ENCODE measurements at places on chromosomes 6 and 20.

- DNase-seq, result no peak
Observed at GRCh38 chr6:159655409-159655988, 37.5 kb downstream of the SOD2 start.

DNA sequence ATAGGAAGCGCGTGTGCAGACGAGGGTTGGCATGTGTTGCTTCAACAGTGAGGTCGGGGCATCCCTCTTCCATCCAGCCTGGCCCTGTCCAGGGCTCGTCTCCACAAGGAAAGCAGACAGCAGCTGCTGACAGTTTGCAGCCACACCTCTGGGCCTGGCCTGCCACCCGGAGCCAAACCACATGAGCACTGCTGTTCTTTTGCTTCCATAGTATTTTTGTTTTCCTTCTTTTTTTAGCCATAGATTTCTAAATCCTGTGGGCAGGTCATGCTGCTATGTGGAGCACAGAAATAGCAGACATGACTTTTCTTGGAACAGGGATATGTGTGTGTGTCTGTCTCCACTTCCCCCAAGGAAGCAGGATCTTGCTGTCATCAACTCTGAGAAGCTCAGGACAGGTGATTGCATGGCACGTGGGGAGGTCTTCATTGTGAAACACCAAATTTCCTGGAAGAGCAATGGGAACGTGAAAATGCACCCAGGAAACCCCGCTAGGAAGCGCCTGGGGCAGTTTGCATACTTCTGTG lies 167.4 kb downstream of the DTNBP1 start:
- no peak for DNase-seq

DNA sequence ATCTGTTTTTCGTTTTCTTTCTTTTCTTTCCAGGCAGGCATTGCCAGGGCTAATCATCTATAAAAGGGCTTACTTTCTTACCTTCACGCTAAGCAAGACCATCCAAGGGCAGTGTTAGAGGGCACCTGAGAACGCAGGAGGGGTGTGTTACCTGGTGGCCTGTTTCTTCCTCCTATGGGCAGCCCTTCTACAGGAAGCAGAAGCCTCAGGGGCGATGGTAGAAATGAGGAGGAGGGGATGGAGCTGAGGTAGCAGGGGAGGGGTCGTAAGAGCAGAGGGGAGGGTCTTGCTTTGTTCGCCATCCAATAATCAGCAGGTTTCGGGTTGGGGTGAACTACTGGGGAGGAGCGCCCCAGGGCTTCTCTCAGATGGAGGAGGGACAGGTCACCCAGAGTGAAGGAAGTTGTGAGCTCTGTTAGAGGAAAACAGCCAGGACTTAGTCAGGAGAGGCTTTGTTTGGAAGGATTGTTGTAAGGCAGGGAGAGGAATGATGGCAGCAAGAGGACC lies 1.5 kb upstream of the CCR6 start:
- DNase-seq, result no peak

DNA sequence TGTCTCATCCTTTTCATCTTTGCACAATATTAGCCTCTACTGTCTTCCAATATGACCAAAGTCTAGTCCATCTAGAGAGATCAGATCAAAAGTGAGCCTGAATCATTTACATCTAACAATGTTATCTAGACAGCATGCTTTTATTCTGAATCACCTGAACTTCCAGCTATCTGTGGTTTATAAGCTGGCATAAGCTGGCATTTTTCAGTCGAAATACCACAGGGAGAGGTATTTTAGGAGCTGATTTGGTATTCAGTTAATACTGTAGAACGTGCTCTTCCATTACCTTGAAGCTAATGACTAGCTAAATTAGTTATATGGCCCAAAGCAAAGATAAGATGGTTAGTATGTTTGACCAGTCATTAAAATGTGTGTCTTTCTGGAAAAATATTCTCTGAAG lies 188.3 kb upstream of the AGPAT4 start:
- no peak for DNase-seq

DNA sequence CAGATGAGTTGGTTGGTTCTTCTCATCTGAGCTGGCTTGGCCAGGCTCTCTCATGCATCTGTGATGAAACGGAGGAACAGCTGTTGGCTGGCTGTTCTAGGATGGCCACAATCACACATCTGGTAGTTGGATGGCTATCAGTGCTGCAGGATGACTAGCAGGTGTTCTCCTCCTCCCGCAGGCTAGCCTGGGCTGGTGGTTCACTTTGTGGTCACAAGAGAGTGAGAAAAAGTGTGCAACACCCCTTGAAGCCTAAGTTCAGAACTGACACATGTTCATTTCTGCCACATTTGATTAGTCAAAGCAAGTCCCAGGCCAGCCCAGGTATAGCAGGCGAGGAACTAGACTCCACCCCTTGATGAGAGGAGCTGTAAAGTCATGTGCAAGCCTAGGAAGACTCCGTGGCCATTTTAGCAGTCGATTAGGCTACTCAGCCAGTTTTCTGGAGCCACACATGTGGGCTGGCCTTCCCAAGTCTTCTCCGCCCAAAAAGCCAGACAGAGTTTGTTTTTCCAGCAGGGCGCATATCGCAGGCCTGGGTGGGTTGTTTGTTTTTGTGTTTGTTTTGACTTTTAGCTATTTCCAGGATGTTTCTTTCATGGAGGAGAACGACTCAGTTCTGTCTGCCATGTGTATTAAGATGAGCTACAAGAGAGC lies 120.8 kb downstream of the ISM1 start:
- peak; percentile 51 for DNase-seq

DNA sequence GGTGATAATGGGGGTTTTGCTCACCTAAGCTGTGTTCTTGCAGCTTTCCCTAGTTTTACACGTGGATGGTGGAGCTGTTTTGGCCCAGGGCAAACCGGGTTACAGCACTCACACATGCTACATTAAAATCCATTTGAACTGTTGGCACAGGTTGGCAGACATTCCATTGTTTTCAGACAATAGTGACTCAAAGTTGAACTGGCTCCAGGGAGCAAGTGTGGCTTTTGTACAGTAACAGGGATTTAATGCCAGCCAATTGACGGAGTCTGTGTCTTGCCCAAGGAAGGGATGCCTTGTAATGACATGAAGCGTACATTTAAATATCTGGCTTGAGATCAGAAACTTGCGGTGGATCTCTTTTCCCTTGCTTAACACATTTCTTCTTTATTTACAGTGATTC lies 183.1 kb downstream of the DTNBP1 start:
- no peak for DNase-seq

DNA sequence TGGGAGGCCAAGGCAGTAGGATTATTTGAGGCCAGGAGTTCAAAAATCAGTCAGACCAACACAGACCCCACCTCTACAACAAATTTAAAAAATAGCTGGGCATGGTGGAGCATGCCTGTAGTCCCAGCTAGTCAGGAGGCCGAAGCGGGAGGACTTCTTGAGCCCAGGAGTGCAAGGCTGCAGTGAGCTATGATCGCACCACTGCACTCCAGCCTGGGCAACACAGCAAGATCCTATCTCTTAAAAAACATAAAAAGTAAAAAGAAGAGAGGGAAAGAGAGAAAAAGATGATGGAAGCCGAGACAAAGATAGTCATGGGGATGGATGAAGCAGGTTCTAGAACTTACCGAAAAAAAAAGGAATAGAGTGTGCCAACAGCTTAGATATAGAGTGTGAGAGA lies 25.8 kb upstream of the RPP40 start:
- DNase-seq, result no peak

- no peak for DNase-seq
Observed at GRCh38 chr6:45428727-45429126, 51.0 kb upstream of the SUPT3H start.

- DNase-seq, result no peak
Observed at GRCh38 chr6:43827898-43828297, 57.9 kb downstream of the VEGFA start.

DNA sequence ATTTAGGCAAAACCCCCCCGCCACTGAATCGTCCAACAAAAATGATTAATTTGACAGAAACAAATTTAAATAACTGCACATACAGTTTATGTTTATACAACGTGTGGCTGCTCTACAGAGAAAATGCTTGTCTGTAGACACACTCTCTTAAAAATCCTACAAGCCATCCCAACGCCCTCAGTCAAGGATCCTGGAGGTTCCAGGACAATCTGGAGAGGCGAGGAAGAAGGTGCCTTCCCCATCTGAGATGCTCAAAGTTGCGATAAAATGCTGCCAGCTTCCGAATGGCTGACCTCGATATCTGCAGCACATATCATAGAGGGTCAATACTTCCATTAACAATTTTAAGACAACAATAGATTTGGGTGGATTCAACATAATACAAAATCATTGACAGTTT lies 25.3 kb downstream of the ZNF217 start:
- no peak for DNase-seq

DNA sequence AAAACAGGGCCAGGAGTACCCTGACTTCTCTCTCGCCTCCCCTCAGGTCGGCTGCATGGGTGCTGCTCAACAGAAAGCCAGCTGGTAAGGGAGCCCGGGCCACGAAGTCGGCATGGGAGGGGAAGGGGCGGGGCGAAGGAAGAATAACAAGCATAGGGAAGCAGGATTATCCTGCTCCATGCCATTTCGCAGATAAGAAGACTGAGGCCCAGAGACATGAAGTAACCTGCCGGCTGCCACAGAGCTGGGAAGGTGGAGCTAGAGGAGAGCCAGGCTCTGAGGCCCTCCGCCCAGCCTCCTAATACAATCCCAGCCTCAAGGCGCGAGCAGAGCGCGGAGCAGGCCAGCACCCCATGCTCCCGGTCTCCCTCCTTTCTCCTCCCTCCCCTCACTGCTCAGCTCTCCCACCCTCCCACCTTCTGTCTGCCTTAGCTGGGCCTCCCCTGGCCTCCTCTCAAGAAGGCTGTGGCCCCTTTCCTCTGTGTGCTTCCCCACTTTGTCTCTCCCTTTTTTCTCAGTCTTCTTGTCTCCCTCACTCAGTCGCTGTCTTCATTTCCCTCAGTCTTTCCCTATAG lies 13.2 kb upstream of the HMGA1 start:
- DNase-seq, result no peak

DNA sequence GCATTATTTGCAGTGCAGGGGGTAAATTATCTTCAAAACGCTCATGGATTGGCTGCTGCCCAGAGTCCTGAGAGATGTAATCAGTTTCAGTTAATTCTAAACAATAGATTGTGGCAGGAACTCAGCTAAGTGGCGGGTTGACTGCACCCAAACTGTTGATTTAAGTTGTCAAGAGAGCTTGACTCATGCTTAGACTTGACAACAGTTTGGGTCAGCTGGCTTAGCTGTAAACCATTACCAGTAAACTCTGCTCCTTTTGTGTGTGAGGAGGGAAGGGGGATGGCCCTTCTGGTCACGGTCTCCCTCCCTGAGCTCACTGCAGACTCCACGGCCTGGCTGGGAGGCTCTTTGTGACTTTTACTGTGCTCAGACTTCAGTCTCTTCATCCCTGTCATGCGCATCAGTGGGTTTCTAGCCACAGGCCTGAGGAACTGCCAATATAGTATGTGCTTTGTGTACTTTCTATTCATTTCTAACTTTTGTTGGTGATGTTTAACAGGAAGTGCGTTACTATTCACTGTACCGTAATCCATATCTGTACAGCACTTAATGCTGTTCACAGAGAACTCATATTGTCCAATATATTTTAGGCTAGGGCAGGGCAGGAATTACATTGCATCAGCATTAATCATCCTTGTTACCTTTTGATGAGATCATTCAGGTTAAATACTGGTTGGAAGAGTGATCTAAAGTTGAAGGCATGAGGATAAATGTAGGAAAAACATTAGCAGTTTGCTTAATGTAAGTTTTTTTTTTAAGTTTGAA lies 488.3 kb downstream of the CDKAL1 start:
- no peak for DNase-seq

DNA sequence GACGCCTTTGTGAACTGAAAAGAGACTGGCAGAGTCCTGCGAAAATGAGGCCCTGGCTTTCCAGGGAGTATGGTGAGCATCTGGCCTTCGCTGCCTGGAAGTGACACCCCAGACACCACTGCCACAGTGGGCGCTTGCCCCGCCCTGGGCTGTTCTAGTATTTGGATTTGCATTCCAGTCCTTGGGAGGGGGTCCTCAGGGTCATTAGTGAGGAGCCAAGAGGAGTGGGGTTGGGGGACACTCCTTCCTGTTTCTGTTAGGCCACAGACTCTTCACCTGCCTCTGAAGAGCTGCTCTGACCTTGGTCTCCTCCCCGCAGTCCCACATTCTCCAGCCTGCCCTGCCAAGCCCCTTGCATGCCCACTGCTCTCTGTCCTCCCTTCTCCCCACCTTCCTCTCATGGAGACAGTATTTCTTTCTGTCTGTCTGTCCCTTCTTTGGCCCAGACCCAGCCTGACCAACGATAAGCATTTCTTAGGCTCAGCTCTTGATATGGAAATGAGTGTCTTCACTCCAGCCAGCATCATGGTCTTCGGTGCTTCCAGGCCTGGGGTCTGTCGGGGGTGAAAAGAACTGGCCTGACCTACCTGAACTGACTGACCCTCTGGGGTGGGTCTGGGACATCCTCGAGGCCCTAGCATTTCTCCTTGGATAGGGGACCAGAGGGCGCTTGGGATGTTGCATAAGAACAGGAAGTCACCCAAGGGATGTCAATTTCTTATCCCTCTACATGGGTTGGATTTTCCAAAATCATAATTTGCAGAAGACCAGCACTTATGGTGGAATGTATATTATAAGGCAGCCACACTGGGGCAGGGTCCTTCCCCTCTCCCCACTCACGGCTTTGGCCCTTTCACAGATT lies 19.4 kb downstream of the SLC9A8 start:
- DNase-seq, result no peak

- no peak for DNase-seq
Observed at GRCh38 chr6:110965629-110966229, 7.2 kb downstream of the GTF3C6 start.

GRCh38 chr20:3871550-3872265 lies 17.5 kb upstream of the PANK2 start:
- DNase-seq, result no peak

DNA sequence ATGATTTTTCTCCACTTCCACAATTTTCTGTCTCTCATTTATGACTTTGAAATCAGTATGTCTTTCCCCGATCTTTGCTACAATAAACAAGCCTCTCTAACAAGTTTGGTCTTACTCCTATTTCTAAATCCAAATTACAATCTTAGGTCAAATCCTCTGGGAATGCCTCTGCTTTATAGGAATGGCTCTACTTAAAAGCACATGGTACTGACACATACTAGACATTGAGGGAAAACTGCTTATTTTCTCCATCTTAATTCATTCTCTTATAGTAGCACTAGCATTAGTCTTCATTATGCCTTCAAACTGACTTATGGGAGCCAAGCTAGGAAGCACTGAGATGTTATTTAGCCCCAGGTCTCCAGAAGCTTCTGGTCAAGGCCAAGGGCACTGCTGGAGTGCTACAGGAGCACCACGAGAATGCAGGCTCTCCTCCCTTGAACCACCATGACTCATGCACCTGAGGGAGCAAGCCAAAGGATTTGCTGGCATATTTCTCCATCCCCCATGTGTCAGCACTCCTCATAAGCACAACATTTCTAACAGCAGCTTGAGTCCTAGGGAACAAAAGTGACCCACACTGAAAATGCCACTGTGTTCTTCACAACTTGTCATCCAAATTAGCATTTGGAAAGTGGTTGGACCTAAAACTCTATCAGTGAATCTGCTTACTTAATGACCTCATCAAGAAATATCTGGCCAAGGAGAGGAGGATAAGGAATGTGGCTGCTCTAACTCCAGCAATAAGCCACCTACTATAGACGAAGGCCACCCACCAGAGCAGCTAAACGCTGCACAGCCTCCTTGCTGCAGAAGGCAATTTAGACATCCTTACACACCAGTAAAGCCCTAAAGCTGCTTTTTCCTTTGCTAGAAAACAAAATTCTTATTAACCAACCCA lies 156.8 kb upstream of the KCNQ5 start:
- no peak for DNase-seq

Measured in Jurkat, Clone E6-1 (cell line).